Activated T-helper 17 cell treated with anti-CD3 and anti-CD28 coated beads, Interleukin-2, amount 50 U/mL, for 72 hours (primary cell): ENCODE measurements at places on chromosomes 3 and 15. TPM values are rescaled to one million over a fixed set of nuclear protein-coding genes. Genes with fewer than 3 reads are reported as not detected.

DNA sequence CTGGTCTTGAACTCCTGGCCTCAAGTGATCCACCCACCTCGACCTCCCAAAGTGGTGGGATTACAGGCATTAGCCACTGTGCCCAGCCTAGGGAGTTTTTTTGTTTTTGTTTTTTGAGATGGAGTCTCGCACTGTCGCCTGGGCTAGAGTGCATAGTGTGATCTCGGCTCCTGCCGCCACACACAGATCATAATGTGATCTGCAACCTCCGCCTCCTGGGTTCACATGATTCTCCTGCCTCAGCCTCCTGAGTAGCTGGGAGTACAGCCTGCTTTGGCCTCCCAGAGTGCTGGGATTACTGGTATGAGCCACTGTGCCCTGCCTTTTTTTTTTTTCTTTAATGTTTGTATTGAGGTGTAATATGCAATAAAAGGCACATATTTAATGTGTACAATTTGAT is 78.2 kb downstream of the SMAD3 start:
- ATAC-seq = no peak

DNA sequence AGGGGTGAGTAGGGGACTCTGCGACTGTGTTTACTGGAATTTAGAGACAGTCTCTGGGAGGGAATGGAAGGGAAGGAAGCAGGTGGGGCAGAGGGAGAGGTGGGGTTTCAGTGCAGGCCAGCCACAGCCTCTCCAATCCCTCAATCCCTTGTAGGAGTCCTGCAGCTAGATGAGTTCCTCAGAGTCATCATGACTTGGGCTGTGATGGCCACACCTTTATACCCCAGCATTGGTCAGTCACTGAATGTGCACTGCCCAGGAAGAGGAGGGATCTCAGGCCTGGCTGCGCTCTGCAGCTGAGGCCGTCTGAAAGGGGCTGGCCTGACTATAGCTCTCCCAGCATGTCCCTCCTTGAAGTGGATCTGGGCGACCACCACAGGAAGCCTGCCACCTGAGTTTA is 67.3 kb upstream of the GLCE start:
- no peak for ATAC-seq

GRCh38 chr15:55116636-55117035 is 80.1 kb downstream of the RSL24D1 start:
- ATAC-seq = no peak

Gene OSTN
- total RNA-seq = not detected
